Activated naive CD4-positive, alpha-beta T cell treated with anti-CD3 and anti-CD28 coated beads for 36 hours (primary cell): ENCODE measurements at places on chromosomes 1 and 21. TPM values are rescaled to one million over a fixed set of nuclear protein-coding genes. Genes with fewer than 3 reads are reported as not detected.
A peak's percentile ranks its signal among the peaks of the same experiment; 100 is the strongest.

Gene CASQ2
- not detected for total RNA-seq

Gene ADAM30
- total RNA-seq, result not detected

Gene MIXL1
- total RNA-seq, result not detected

Gene AGBL4
- total RNA-seq, result not detected

Gene NHLH1
- total RNA-seq, result 0.07 TPM

Gene CFHR3
- not detected for total RNA-seq

Gene DNALI1
- total RNA-seq, result not detected

Gene C1orf115
- 1.3 TPM for total RNA-seq

Gene ZNF593OS
- total RNA-seq, result not detected

- no peak overlapping the region for H3K4me3 ChIP-seq
- no peak for DNase-seq
- peaks cover 15% of the 10 kb centered on the region for H3K4me1 ChIP-seq
- H3K27me3 ChIP-seq, result no peaks in the 10 kb centered on the region
Measured at GRCh38 chr1:236541710-236542109, 17.9 kb downstream of the LGALS8 start.

GRCh38 chr1:157363660-157364140 lies 188.6 kb downstream of the FCRL5 start:
- no peak overlapping the region for H3K4me3 ChIP-seq
- no peaks in the 10 kb centered on the region for H3K4me1 ChIP-seq
- H3K36me3 ChIP-seq, result no peaks in the 10 kb centered on the region
- no peaks in the 10 kb centered on the region for H3K27me3 ChIP-seq
- peak; percentile 20 for DNase-seq

GRCh38 chr1:67958472-67958871 lies 92.0 kb downstream of the DIRAS3 start:
- DNase-seq, result no peak
- H3K27me3 ChIP-seq, result peaks cover 7% of the 10 kb centered on the region
- H3K4me3 ChIP-seq, result no peak overlapping the region
- no peaks in the 10 kb centered on the region for H3K36me3 ChIP-seq

GRCh38 chr1:156167536-156167935 lies 14.2 kb downstream of the SEMA4A start:
- H3K27ac ChIP-seq, result no peak overlapping the region
- no peaks in the 10 kb centered on the region for H3K27me3 ChIP-seq
- no peak for DNase-seq
- no peak overlapping the region for H3K4me3 ChIP-seq
- H3K36me3 ChIP-seq, result peaks cover 17% of the 10 kb centered on the region

GRCh38 chr1:151157067-151157531 lies 650 bp downstream of the TNFAIP8L2 start:
- peak; percentile 86 for DNase-seq
- peaks cover 46% of the 10 kb centered on the region for H3K4me1 ChIP-seq
- no peaks in the 10 kb centered on the region for H3K27me3 ChIP-seq
- H3K36me3 ChIP-seq, result peaks cover 29% of the 10 kb centered on the region

GRCh38 chr1:172938681-172939080 lies 112.1 kb downstream of the TNFSF18 start:
- no peaks in the 10 kb centered on the region for H3K27me3 ChIP-seq
- no peak overlapping the region for H3K4me3 ChIP-seq
- peaks cover 6% of the 10 kb centered on the region for H3K4me1 ChIP-seq
- no peaks in the 10 kb centered on the region for H3K36me3 ChIP-seq
- no peak overlapping the region for H3K27ac ChIP-seq
- no peak for DNase-seq

DNA sequence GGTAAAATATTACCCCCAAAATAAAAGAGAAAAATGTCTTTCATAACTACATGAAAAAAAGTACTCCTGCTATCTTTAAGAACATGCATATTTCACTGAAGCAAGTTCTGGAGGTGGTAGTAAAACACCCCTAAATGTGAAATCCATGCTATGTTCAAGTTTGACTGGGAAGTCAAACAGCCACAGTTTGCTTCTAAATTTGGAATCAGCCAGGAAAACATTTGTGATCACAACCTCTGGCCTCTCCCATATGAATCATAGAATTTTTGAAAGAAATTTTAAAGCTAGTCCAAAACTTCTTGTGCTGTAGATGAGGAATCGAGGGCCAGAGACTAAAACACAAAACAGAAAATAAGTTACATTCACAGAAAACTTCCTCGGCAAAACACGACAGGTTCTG lies 6.6 kb downstream of the SORT1 start:
- H3K27me3 ChIP-seq, result peaks cover 51% of the 10 kb centered on the region
- no peak for DNase-seq
- no peak overlapping the region for H3K4me3 ChIP-seq
- H3K27ac ChIP-seq, result no peak overlapping the region
- H3K4me1 ChIP-seq, result peaks cover 4% of the 10 kb centered on the region

- peak; percentile 57 for DNase-seq
- H3K27ac ChIP-seq, result peak overlapping the region; percentile 6
- H3K27me3 ChIP-seq, result peaks cover 2% of the 10 kb centered on the region
- no peaks in the 10 kb centered on the region for H3K36me3 ChIP-seq
Measured at GRCh38 chr1:12056331-12056841, 6.7 kb upstream of the TNFRSF8 start.

DNA sequence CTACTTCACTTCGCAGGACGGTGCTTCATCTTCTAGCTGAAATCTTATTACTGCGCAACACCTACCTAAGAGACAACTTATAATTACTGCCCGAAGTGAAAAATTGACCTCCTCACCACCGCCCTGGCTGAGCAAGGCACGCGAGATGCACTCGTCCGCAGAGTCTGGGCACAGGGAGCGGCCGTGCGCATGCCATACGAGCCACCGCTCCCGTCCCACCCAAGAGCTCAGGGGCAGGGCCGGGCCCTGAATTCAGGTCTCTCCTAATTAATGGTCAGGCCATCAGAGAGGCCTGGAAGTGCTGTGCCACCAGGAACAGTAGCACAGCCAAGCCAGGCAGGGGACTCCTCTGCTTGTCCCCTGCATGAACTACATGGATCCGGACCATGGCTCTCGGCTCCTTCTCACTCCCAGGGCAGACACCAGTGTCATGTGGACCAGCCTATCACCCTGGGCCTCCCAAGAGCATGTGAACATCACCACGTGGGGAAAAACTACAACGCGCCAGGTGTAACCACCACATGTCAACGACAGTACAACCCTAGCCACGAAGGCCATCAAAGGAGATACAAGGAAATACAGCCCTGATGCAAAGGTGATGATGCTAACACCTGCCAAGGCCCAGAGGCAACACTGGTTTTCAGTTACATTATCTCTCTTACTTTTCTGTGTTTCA lies 11.5 kb downstream of the RIPK4 start:
- H3K4me1 ChIP-seq, result no peaks in the 10 kb centered on the region
- peaks cover 13% of the 10 kb centered on the region for H3K27me3 ChIP-seq
- DNase-seq, result no peak
- no peaks in the 10 kb centered on the region for H3K36me3 ChIP-seq
- no peak overlapping the region for H3K4me3 ChIP-seq

GRCh38 chr1:25106352-25106751 lies 126.0 kb downstream of the SYF2 start:
- no peak overlapping the region for H3K4me3 ChIP-seq
- peaks cover 10% of the 10 kb centered on the region for H3K36me3 ChIP-seq
- H3K4me1 ChIP-seq, result peaks cover 28% of the 10 kb centered on the region
- H3K27me3 ChIP-seq, result no peaks in the 10 kb centered on the region
- no peak overlapping the region for H3K27ac ChIP-seq

GRCh38 chr1:119686661-119687060 lies 25.1 kb upstream of the PHGDH start:
- DNase-seq, result no peak
- no peaks in the 10 kb centered on the region for H3K36me3 ChIP-seq
- H3K4me3 ChIP-seq, result no peak overlapping the region
- no peaks in the 10 kb centered on the region for H3K4me1 ChIP-seq
- no peak overlapping the region for H3K27ac ChIP-seq

GRCh38 chr21:45459171-45460010 lies 54.4 kb downstream of the COL18A1 start:
- no peaks in the 10 kb centered on the region for H3K27me3 ChIP-seq
- H3K4me3 ChIP-seq, result no peak overlapping the region
- DNase-seq, result no peak
- no peak overlapping the region for H3K27ac ChIP-seq
- H3K4me1 ChIP-seq, result no peaks in the 10 kb centered on the region

- no peaks in the 10 kb centered on the region for H3K27me3 ChIP-seq
- no peak overlapping the region for H3K4me3 ChIP-seq
- H3K4me1 ChIP-seq, result no peaks in the 10 kb centered on the region
- no peak overlapping the region for H3K27ac ChIP-seq
- H3K36me3 ChIP-seq, result no peaks in the 10 kb centered on the region
Measured at GRCh38 chr1:239764546-239764945, 327.1 kb upstream of the FMN2 start.

- H3K27ac ChIP-seq, result no peak overlapping the region
- H3K4me1 ChIP-seq, result no peaks in the 10 kb centered on the region
- H3K4me3 ChIP-seq, result no peak overlapping the region
- H3K27me3 ChIP-seq, result no peaks in the 10 kb centered on the region
- DNase-seq, result no peak
Measured at GRCh38 chr1:112800289-112800688, 85.2 kb upstream of the PPM1J start.

GRCh38 chr1:54798206-54798605 lies 2.9 kb downstream of the TTC22 start:
- H3K4me3 ChIP-seq, result no peak overlapping the region
- peak overlapping the region; percentile 91 for H3K27ac ChIP-seq
- no peaks in the 10 kb centered on the region for H3K27me3 ChIP-seq
- peaks cover 58% of the 10 kb centered on the region for H3K4me1 ChIP-seq
- peak; percentile 29 for DNase-seq

- no peak overlapping the region for H3K4me3 ChIP-seq
- peak; percentile 90 for DNase-seq
- H3K4me1 ChIP-seq, result peaks cover 8% of the 10 kb centered on the region
- H3K36me3 ChIP-seq, result no peaks in the 10 kb centered on the region
- H3K27ac ChIP-seq, result no peak overlapping the region
Measured at GRCh38 chr1:39653546-39654031, 14.1 kb upstream of the HEYL start.

- H3K27me3 ChIP-seq, result peaks cover 31% of the 10 kb centered on the region
- no peaks in the 10 kb centered on the region for H3K36me3 ChIP-seq
- no peaks in the 10 kb centered on the region for H3K4me1 ChIP-seq
- no peak for DNase-seq
Measured at GRCh38 chr1:205563927-205564441, 59.5 kb downstream of the CDK18 start.

GRCh38 chr1:204997591-204998355 lies 45.2 kb upstream of the CNTN2 start:
- H3K36me3 ChIP-seq, result no peaks in the 10 kb centered on the region
- no peak for DNase-seq
- no peak overlapping the region for H3K4me3 ChIP-seq
- no peak overlapping the region for H3K27ac ChIP-seq
- H3K27me3 ChIP-seq, result no peaks in the 10 kb centered on the region

- H3K36me3 ChIP-seq, result no peaks in the 10 kb centered on the region
- H3K27ac ChIP-seq, result no peak overlapping the region
- H3K27me3 ChIP-seq, result peaks cover 2% of the 10 kb centered on the region
- no peak overlapping the region for H3K4me3 ChIP-seq
- H3K4me1 ChIP-seq, result no peaks in the 10 kb centered on the region
Measured at GRCh38 chr21:37683396-37684114, 232.7 kb downstream of the KCNJ6 start.

DNA sequence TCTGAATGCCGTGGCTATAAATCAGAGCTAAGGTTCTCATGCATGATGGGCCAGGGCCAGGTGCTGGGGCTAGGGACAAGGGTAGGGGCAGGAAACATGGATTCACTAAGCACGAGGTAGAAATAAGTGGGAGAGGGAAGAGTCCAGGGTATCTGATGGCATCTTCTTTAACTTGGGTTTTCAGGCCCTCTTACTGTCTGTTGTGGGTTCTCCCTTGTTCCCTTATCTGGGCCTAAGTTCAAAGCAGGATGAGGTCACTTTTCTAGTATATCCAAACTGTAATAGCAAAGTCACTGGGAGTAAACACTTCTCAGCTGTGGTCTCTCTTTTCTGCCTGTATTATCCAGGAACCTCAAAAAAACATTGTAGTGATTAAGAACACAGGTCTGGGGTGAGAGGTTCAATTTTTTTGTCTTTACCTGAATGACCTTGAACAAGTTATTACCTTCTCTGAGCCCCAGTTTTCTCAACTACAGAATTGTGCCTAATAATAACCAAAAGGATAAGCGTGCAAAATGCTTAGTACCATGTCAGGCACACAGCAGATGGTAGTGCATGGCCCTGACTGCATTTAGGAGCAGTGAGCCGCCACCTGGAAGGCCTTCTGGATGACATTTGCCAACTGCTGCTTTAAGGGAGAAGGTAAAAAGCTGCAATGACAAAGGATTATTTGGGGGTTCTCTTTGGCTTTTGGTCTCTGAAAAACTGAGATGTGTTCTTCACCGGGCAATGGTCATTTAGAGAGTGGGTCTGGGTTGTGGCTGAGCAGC lies 53.6 kb upstream of the A3GALT2 start:
- H3K27ac ChIP-seq, result no peak overlapping the region
- peaks cover 4% of the 10 kb centered on the region for H3K4me1 ChIP-seq
